ENCODE measurements at places on chromosomes 7 and 10.

- no peak for DNase-seq
Measured at GRCh38 chr10:100362570-100363496, 15.8 kb downstream of the SCD start.

GRCh38 chr10:14698111-14698828, 76.4 kb downstream of the FAM107B start:
- DNase-seq, result no peak

- DNase-seq, result no peak
Measured at GRCh38 chr7:100513212-100513810, 25.7 kb upstream of the AGFG2 start.

GRCh38 chr7:115722302-115722977, 308.1 kb downstream of the TFEC start:
- DNase-seq, result no peak

- no peak for DNase-seq
Measured at GRCh38 chr7:155807065-155807671, 5.1 kb downstream of the SHH start.

DNA sequence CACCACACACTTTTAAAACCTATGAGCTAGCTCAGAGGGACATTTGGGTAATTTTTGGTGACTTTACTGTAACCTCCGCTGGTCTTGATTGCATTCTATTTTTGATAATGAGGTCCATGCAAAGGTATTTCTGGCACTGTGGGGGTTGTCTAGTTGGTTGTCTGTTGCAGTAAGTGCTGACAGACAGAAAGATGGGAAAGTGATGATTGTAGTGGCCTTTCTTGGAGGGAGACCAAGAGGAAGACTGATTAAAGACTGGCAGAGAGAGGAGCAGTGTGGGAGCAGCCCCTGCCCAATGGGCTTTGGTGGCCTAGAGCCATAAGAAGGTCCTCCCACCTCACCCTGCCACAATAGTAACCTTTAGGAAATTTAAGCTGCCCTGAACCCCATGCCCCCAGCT, 173.4 kb upstream of the CTBP2 start:
- DNase-seq, result no peak

DNA sequence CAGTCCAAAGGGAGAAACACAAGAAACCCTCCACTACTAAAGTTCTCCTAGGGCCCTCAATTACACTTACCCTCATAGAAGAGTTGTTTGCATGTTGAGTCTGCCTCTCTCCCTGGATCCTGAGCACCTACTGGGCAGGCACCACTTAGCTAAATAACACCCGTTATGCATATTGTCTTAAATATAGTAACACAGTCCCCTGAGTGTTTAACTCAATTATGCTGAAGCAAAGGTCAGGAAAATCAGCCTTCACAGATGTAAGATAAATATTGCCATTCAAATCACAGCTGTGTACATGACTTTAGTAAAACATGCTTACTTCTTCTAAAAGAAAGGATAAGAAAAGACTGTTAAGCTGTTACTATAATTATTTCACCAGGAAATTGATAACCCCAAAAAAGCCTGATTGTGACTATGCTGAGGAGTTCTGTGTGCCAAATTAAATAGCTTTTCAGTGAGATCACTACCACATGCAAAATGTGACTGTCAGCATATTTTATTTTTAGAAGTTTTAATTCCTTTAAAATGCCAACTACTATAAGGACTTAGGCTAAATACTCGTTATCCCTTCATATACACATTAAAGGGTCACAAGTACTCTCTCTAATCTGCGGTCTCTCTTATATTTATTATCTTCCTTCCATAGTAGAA, 733.9 kb upstream of the PHF14 start:
- DNase-seq, result no peak

- no peak for DNase-seq
Measured at GRCh38 chr10:31124852-31125251, 93.2 kb upstream of the ZNF438 start.
